ENCODE measurements at places on chromosomes 6 and 20.

GRCh38 chr6:131372535-131372934 is 200.5 kb upstream of the ARG1 start:
- no peak for DNase-seq

DNA sequence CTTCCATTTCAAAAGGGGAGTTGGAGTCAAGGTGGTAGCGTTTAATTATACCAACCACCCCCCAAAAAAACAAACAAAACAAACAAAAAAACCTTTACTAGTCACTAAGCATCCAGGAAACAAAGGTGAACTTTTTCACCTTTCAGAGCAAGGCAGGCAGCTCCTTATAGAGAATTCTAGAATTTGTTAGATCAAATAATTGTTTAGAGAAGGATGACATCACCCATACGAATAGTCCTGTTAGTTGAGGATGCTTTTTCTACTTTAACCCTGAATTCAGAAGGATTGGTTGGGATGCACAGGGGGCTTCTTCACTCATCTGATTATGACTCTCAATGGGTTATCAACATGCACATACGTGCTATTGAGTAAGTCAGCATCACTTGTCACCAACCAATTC is 44.3 kb downstream of the GNAS start:
- no peak for DNase-seq

DNA sequence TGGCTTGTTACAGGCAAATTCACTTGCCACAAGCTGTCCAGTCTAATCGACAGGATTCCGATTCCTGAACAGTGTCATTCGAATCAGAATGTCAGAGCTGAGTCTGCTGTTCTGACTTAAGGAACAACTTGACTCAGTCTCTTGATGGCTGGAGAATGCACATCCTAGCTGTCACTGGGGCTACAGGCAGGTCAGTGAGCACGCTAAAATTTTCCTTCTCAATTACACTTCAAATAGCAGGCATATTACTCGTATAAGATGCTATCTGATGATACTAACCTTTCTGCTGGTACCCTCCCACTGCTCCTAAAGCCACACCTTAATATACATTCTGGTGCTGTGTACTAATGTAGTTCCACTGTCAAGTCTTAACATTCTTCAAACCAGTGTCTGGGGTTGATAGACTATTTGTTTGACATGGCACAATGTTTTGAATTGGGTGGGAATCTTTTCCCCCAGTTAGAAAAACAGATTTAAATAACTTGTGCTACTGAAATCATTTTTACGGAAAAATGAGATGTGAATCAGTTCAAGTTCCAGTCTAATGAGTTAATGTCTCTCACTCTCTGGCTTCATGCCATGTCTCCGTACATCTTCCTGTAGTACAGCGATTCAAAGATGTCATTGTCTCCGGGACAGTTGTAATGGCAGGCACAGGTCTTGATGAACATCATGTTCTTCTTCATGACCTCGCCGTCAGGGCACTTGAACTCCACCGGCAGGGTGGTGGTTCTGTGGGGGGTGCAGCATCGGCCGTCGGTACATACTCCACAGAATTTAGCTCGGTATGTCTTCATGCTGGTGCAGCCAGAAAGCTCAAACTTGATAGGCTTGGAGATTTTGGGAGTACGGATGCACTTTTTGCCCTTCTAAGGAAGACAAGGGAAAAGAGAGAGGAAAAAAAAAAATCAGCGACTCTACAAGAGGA is 2.2 kb downstream of the CCN2 start:
- DNase-seq: no peak

GRCh38 chr20:53284256-53284655 is 309.4 kb downstream of the ZNF217 start:
- no peak for DNase-seq

DNA sequence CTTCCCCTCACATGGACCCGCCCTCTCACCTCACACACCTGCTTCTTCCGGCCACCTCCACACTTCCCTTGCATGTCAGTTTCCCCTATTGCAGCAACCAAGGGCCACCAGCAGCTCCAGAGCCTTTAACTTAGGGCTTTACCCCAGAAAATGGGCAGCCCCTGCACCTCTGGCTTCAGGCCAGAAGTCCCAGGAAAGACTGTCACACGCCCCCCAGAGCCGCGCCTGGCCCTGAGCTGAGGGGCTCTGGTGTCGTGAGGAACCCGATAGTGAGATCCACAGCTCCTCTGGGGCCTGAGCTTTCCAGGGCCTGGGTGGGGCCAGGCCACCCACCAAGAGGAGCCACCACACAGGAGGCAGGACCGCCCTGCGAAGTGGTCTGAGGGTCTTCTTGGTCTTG is 182.4 kb downstream of the DLL1 start:
- DNase-seq: no peak

DNA sequence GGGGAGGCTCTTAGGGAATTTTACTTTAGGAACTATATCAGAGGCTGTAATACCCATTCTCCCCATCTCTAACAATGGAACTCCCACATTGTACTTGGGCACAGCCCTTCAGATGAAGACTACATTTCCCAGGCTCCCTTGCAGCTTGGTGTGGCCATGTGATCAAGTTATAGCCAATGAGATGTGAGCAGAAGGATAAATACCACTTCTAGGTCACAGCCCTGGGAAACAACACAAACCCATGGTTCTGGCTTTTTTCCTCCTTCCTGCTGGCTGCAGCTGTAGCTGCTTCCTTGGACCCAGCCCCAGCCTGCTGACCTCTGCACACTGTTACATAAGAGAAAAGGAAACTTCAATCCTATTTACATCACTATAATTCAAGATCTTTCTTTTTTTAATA is 445.9 kb upstream of the JARID2 start:
- peak; percentile 15 for DNase-seq

DNA sequence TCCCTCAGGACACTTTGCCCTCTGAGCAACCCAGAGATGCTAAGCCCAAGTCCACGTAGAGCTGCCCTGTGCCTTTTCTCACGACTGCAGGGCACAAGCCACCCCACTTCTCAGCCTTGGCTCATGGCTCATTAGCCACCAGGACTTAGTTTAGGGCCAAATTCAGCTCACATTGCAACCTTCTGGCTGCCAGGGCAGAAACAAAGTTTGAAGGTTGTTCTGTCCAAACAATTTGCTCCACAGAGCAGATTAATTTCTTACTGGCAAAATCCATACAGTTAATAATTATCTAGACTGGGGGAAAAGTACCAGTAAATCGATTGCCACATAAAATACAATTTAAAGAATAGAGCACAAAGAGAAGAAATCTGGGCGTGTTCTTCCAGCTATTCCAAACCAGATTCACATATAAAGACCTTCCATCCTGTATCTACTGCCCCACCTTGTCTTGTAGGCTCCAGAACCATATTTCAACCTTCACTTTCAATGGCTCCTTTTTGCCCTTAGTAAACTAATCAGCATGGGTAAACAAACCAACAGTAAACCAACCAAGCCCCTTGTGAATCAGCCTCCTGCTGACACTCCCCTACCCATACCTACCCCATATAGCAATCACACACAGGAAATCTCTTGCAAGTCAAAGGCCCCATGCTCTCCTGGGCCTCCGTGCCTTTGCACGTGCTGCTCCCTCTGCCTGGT is 101.9 kb downstream of the QRSL1 start:
- no peak for DNase-seq
